ENCODE measurements at places on chromosomes 1 and 21. TPM values are rescaled to one million over a fixed set of nuclear protein-coding genes. Genes with fewer than 3 reads are reported as not detected.

DNA sequence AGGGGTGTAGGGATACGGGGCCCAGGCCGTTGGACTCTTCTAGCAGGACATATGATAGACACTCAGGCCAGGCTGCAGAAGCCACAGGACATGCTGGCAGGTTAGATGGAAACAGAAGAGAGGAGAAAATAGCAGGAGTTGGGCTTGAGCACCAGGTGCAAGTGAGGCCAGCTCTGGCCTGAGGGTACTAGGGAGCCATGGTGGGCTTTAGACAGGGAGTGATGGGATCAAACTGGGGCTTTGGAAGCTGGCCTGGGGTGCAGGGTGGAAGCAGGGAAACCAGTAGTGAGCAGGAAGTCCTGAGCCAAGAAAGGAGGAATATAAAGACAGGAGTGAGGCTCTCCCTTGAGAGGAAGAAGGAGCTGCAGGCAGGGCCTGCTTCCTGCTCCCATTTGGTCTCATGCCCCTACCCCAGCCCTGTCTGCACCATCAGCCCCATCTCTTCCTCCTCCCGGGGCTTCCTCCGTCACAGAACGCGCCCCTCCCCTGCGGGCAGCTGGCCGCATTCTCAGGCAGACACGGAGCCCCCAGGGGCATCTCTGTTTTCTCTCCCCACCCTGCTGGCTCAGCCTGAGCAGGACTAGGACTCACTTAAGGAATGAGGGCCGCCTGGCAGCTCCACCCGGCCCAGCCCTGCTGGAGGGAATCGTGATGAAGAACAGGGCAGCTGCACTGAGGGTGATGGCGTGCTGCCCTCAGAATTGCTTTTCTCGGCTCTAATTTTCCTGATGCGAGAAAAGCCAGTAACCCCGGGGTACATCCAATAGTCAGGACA, 165.5 kb upstream of the TMEM51 start:
- H3K4me1 ChIP-seq, result no peaks in the 10 kb centered on the region
- H3K4me3 ChIP-seq, result no peak overlapping the region
- DNase-seq, result no peak
- no peaks in the 10 kb centered on the region for H3K27me3 ChIP-seq
- H3K27ac ChIP-seq, result no peak overlapping the region

DNA sequence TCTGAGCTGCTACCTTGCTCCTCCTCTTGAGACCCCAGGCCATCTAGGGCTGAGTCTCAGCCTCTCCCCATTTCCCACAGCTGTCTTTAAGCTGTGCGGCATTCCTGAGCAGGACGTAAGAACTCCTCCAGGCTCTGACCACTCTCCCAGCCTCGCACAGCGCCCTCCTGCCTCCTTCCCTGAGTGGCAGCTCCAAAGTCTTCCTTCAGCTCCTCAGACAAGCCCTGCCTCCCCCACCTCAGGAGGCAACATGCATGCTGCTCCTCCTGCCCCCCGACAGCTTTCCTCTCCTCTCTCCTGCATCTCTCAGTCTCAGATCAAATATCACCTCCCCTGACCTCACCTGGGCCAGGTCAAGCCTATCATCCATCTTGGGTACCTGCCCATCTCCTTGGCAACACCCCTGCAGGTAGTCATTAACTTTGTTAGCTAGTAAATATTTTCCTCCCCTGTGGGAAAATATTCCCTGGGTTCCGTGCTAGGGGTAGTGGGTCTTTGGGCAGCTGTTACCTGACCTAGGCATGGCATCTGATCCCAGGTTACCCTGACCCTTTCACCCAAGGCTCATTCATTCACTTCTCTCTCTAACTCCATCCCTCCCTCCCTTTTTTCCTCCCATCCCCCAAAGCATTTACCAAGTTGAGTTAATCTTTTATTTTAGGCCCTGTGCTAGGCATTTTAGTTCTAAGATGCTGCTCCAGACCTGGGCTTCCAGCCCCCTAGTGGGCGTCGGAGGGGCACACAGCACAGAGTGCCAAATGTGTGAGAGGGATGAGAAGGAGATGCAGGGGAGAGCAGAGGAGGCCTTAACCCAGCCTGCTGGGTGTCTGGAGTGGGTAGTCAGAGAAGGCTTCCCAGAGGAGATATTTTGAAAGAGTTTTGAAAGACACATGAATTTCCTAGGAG, 419.9 kb downstream of the PTPRU start:
- DNase-seq, result no peak
- H3K36me3 ChIP-seq, result no peaks in the 10 kb centered on the region
- H3K27me3 ChIP-seq, result no peaks in the 10 kb centered on the region
- H3K27ac ChIP-seq, result no peak overlapping the region
- H3K4me1 ChIP-seq, result no peaks in the 10 kb centered on the region

GRCh38 chr1:97499667-97500066, 421.2 kb downstream of the DPYD start:
- no peak overlapping the region for H3K4me3 ChIP-seq
- no peak for DNase-seq
- H3K4me1 ChIP-seq, result no peaks in the 10 kb centered on the region
- H3K27me3 ChIP-seq, result no peaks in the 10 kb centered on the region
- no peaks in the 10 kb centered on the region for H3K36me3 ChIP-seq

GRCh38 chr1:47388891-47389238, 27.2 kb upstream of the FOXE3 start:
- no peaks in the 10 kb centered on the region for H3K27me3 ChIP-seq
- H3K4me3 ChIP-seq, result no peak overlapping the region
- H3K4me1 ChIP-seq, result no peaks in the 10 kb centered on the region
- DNase-seq, result no peak

- no peak overlapping the region for H3K27ac ChIP-seq
- no peaks in the 10 kb centered on the region for H3K36me3 ChIP-seq
- H3K4me1 ChIP-seq, result no peaks in the 10 kb centered on the region
Measured at GRCh38 chr1:87044840-87045239, 130.4 kb downstream of the HS2ST1 start.

DNA sequence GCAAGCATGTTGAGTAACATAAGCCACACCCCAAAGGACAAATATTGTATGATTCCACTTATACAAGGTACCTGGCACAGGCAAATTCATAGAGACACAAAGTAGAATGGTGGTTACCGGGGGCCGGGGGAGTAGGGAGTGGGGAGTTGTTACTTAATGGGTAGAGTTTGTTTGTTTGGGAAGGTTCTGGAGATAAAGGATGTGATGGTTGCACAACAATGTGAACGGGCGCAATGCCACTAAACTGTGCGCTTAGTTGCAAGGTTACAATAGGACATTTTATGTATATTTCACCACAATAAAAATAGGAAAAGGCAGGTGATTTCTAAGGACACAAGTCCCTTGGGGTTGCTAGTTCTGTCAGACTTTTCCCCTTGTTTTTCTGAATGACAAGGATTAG, 516.6 kb downstream of the KIF26B start:
- no peaks in the 10 kb centered on the region for H3K4me1 ChIP-seq
- no peak overlapping the region for H3K4me3 ChIP-seq
- no peak overlapping the region for H3K27ac ChIP-seq
- no peaks in the 10 kb centered on the region for H3K36me3 ChIP-seq
- no peaks in the 10 kb centered on the region for H3K27me3 ChIP-seq

GRCh38 chr1:20224546-20224945, 38.2 kb upstream of the PLA2G2C start:
- no peaks in the 10 kb centered on the region for H3K4me1 ChIP-seq
- H3K27me3 ChIP-seq, result peaks cover 71% of the 10 kb centered on the region
- DNase-seq, result no peak

The AK5 gene
- 1.7 TPM for total RNA-seq

All from astrocyte (in vitro differentiated cells and primary cell).